IMR-90 (cell line): ENCODE measurements at places on chromosomes 16 and 17. TPM values are rescaled to one million over a fixed set of nuclear protein-coding genes. Genes with fewer than 3 reads are reported as not detected.

DNA sequence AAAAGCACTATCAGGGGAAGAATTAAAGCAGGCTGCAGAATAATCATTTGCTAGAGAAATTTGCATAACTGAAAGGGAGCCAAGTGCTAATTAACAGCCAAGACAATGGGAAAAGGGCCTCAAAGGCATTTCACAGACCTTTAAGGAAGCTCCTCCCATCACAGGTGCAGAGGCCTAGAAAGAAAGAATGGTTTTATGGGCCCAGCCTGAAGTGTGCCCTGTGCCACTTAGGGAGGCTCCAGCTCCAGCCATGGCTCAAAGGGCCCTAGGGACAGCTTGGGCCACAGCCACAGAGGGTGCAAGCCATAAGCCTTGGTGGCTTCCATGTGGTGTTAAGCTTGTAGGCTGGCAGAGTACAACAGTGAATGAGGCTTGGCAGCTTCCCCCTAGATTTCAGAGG is 50.1 kb downstream of the RNF112 start:
- no peak for DNase-seq
- peaks cover 4% of the 10 kb centered on the region; the same call in 1 of the 2 replicates for H3K4me1 ChIP-seq
- H3K4me3 ChIP-seq = no peak overlapping the region
- no peak overlapping the region for H3K27ac ChIP-seq
- peaks cover 15% of the 10 kb centered on the region for H3K27me3 ChIP-seq

DNA sequence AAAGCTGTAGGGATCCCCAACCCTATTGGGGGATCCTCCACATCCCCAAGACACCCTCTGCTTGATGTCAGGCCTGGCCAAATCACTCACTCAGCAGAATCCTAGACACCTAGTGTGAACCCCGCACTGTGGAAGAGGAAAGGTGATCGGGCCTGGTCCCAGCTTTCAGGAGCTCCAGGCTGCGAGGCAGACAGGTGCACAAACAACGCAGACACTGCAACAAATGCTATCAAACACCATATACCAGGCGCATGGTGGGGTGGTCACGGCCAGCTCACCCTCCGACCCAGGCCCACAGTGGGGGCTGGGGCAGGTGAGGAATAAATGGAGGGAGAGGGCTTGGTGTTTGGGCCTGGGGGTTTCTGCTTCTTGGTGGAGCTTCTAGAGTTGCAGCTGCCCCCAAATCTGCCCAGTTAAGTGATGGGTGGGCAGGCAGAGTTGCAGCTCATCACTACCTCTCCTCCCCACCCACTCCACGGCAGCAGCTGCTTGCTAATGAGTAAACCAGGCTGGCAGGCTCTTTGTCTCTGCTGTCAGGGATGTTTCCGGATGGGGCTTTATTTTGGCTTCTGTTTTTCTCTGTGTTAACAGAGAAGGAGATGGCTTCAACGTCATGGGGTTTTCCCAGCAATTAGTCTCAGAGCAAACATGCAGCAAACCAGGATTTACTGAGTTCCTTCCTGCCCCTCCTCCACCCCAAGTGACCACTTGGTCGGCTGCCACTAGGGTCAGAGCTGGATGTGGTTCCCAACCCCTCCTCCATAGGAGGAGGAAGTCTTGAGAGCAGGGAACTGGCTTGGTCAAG is 46.6 kb downstream of the PECAM1 start:
- H3K4me1 ChIP-seq = peaks cover 6% of the 10 kb centered on the region
- H3K27ac ChIP-seq = no peak overlapping the region
- peaks cover 6% of the 10 kb centered on the region for H3K27me3 ChIP-seq
- DNase-seq = peak; percentile 90
- H3K36me3 ChIP-seq = no peaks in the 10 kb centered on the region
- H3K4me3 ChIP-seq = no peak overlapping the region

DNA sequence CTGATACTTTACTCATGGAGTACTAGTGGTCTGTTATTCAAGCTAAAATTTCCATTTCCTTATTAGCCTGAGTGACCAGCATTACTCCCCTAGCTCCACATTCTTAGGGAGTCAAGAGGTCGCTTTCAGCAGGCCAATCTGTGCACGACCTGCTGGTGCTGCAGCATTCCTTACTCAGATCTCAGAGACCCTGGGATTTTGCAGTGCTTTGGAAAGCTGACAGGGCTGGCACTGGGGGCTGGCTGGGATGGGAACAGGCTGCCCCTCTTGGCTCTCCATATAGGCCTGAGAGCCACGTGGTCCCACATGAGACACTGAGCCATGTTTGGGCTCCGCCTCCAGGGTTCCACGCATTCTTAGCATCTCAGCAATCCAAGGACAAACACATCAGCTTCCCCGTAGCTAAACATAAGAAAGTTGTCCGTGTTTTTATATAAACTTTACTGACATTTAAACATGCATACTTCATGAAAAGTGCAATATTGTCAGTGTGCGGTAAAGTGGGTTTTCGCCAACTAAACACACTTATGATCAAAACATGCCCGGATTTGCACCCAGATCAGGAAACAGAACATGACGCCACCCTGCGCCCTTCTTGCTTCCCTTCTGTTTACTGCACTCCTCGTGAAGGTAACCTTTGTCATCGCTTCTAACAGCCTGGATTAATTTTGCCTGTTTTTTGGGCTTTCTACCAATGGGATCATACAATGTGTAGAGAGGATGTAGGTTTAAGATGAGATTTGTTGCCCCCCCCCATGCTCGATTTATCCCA is 254.5 kb upstream of the CACNG5 start:
- no peak overlapping the region for H3K4me3 ChIP-seq
- H3K4me1 ChIP-seq = peaks cover 18% of the 10 kb centered on the region
- DNase-seq = peak; percentile 76
- no peaks in the 10 kb centered on the region for H3K27me3 ChIP-seq

- peaks cover 2% of the 10 kb centered on the region; the same call in 1 of the 2 replicates for H3K4me1 ChIP-seq
- no peak overlapping the region for H3K27ac ChIP-seq
- no peak for DNase-seq
- no peaks in the 10 kb centered on the region for H3K36me3 ChIP-seq
- no peak overlapping the region for H3K4me3 ChIP-seq
Measured at GRCh38 chr16:15739950-15740349, 89.9 kb downstream of the NDE1 start.

- no peaks in the 10 kb centered on the region for H3K36me3 ChIP-seq
- H3K27ac ChIP-seq = no peak overlapping the region
- H3K4me1 ChIP-seq = no peaks in the 10 kb centered on the region
- no peak for DNase-seq
- no peaks in the 10 kb centered on the region for H3K27me3 ChIP-seq
Measured at GRCh38 chr17:33981711-33982601, 273.1 kb upstream of the CCL2 start.

- H3K36me3 ChIP-seq = peaks cover 5% of the 10 kb centered on the region; the same call in 1 of the 2 replicates
- H3K27me3 ChIP-seq = no peaks in the 10 kb centered on the region
- DNase-seq = no peak
- no peak overlapping the region for H3K4me3 ChIP-seq
- no peak overlapping the region for H3K27ac ChIP-seq
Measured at GRCh38 chr17:9498490-9498889, 77.1 kb downstream of the STX8 start.

- peaks cover 13% of the 10 kb centered on the region for H3K4me1 ChIP-seq
- H3K4me3 ChIP-seq = no peak overlapping the region
- no peaks in the 10 kb centered on the region for H3K36me3 ChIP-seq
- DNase-seq = no peak
- H3K27me3 ChIP-seq = no peaks in the 10 kb centered on the region
Measured at GRCh38 chr17:43547659-43548256, 1.6 kb upstream of the ETV4 start.

- H3K4me1 ChIP-seq = peaks cover 22% of the 10 kb centered on the region
- peak; percentile 79 for DNase-seq
- H3K36me3 ChIP-seq = peaks cover 4% of the 10 kb centered on the region
Measured at GRCh38 chr17:2212400-2212981, 91.1 kb downstream of the SMG6 start.

- H3K4me1 ChIP-seq = peaks cover 3% of the 10 kb centered on the region
- DNase-seq = peak; percentile 98
- H3K27me3 ChIP-seq = peaks cover 4% of the 10 kb centered on the region; the same call in 1 of the 2 replicates
- no peak overlapping the region for H3K4me3 ChIP-seq
Measured at GRCh38 chr17:76232342-76232741, 8.0 kb downstream of the RNF157 start.

- DNase-seq = no peak
- no peak overlapping the region for H3K27ac ChIP-seq
- peaks cover 56% of the 10 kb centered on the region for H3K27me3 ChIP-seq
- H3K4me3 ChIP-seq = peak overlapping the region; percentile 61
- no peaks in the 10 kb centered on the region for H3K36me3 ChIP-seq
Measured at GRCh38 chr16:54931120-54932014, 702 bp downstream of the IRX5 start.

DNA sequence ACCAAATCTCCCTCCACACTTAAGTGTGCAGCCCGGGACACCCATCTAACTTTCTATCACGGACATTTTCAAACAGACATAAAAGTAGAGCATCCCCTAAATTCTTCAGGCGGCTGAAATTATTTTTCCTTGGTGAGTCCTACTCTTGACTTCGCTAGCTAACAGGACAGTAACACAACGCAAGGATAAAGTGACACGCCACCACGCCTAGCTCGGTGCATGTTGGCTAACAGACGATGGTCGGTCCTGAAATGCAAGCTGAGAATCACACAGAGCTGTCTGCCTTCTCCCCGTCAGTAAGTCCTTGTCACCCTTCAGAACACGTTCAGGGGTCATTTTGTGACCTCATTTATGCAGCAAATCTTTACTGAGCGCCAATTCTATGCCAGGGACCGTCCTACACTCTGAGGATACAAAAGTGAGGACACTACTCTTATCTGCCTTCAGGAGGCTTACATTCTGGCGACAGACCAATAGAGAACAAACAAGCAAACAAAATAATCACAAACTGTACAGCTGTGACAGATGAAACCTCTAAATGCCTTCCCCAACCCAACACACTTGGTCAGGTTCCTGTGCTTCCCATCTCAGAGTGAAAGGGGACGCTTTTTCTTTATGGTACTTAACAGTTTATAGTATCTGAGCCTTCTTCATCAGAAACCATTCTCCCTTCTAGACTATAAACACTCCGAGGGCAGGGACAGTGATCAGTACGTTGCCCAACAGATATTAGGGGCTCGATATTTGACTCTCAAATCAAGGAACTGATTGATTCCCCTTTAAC is 1.3 kb downstream of the NTAN1 start:
- H3K4me3 ChIP-seq = peak overlapping the region; percentile 70
- H3K27me3 ChIP-seq = no peaks in the 10 kb centered on the region
- peaks cover 5% of the 10 kb centered on the region; the same call in 1 of the 2 replicates for H3K4me1 ChIP-seq
- no peak overlapping the region; the same call in 1 of the 2 replicates for H3K27ac ChIP-seq
- no peak for DNase-seq
- peaks cover 6% of the 10 kb centered on the region for H3K36me3 ChIP-seq

DNA sequence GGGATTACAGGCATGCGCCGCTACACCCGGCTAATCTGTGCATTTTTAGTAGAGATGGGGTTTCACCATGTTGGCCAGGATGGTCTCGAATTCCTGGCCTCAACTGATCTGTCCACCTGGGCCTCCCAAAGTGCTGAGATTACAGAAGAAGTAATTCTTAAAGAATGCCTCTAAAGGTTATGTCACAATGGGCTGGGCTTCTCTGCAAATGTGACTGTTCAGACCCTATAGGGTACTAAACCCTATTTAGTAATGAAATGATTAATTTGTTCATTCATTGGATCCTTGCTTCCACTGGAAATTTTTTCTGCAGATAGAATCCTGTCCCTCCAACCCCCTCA is 108.8 kb upstream of the CORO6 start:
- peaks cover 28% of the 10 kb centered on the region for H3K4me1 ChIP-seq
- no peaks in the 10 kb centered on the region; the same call in 1 of the 2 replicates for H3K36me3 ChIP-seq
- no peaks in the 10 kb centered on the region for H3K27me3 ChIP-seq
- H3K27ac ChIP-seq = no peak overlapping the region
- no peak for DNase-seq
- H3K4me3 ChIP-seq = no peak overlapping the region

DNA sequence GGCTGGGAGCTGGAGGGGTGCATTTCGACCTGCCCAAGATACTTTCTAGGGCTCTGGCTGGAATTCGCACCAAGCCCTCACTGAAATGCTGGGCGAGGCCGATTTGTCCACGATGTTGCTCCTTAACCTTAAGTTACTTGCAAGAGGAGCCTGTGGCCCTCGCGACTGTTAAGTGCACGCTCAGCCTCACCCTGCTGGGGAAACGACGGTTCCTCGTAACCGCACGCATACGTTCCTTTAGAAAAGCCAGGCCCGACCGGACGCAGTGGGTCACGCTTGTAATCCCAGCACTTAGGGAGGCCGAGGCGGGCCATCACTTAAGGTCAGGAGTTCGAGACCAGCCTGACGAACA is 607 bp upstream of the NCOR1 start:
- no peak for DNase-seq
- H3K4me3 ChIP-seq = peak overlapping the region; percentile 71

DNA sequence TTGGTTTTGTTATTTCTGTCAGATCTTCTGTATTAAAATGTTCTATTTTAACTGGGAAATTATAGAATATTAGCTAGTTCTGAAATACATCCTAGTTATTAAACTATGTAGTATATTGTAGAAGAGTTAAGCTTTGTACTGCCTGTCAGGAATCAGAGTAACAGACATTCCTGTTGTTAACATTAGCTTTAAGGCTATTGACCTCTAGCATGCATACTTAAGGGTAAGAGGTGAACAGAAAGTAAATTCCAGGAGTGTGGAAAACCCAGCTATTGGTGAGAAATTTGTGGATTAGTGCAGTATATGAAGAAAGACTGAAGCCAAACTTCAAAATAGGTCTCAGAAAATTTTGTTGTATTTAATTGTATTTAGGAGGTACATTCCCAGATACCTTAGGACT is 111.3 kb downstream of the CHD9 start:
- no peak for DNase-seq
- no peaks in the 10 kb centered on the region for H3K27me3 ChIP-seq

GRCh38 chr16:49344401-49344800 is 29.2 kb upstream of the C16orf78 start:
- no peaks in the 10 kb centered on the region for H3K36me3 ChIP-seq
- H3K27ac ChIP-seq = no peak overlapping the region
- no peaks in the 10 kb centered on the region for H3K4me1 ChIP-seq
- no peak for DNase-seq
- no peak overlapping the region for H3K4me3 ChIP-seq
- H3K27me3 ChIP-seq = no peaks in the 10 kb centered on the region

DNA sequence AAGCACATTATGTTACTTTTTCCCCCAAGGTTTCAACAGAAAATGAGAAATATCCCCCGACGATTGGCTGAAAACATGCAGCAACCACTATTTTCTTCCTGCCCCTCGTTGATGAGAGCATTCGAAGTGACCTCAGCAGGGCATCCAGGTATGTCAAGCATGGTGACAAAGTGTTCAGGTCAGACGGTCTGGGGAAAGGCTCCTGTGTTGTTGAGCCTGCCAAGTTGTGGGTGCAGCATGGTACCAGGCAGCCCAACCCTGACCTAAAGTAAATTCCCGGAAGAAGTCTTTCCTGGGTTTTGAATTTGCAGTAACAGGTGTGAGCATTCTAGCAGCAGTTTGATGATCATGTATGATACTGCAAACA is 51.7 kb upstream of the SEC14L1 start:
- H3K36me3 ChIP-seq = peaks cover 20% of the 10 kb centered on the region
- H3K4me3 ChIP-seq = peak overlapping the region; percentile 61
- H3K27me3 ChIP-seq = no peaks in the 10 kb centered on the region

The CMTM2 gene
- not detected in 2 replicates for total RNA-seq

The HASPIN gene
- total RNA-seq = 3.9 and 4.3 TPM in 2 replicates

The CDRT4 gene
- total RNA-seq = 0.56 and 0.90 TPM in 2 replicates

The PLEKHG4 gene
- 8.3 and 14.0 TPM in 2 replicates for total RNA-seq

The PVALEF gene
- total RNA-seq = not detected in 2 replicates

The PDE6G gene
- total RNA-seq = not detected in 2 replicates

The DHRS7C gene
- not detected in 2 replicates for total RNA-seq

The NACA2 gene
- not detected in 2 replicates for total RNA-seq
